ENCODE measurements at places on chromosomes 7 and 10. TPM values are rescaled to one million over a fixed set of nuclear protein-coding genes. Genes with fewer than 3 reads are reported as not detected.

CARD11 gene
- total RNA-seq, result 2.9 TPM

GRCh38 chr10:24382045-24382444 lies 173.1 kb downstream of the KIAA1217 start:
- peaks cover 40% of the 10 kb centered on the region for H3K4me1 ChIP-seq
- H3K36me3 ChIP-seq, result no peaks in the 10 kb centered on the region
- H3K27me3 ChIP-seq, result no peaks in the 10 kb centered on the region
- H3K4me3 ChIP-seq, result no peak overlapping the region

GRCh38 chr10:97849103-97849686 lies 448 bp upstream of the GOLGA7B start:
- peaks cover 4% of the 10 kb centered on the region for H3K4me1 ChIP-seq
- H3K36me3 ChIP-seq, result no peaks in the 10 kb centered on the region
- H3K27ac ChIP-seq, result no peak overlapping the region
- peak overlapping the region; percentile 44 for H3K4me3 ChIP-seq

- no peaks in the 10 kb centered on the region for H3K4me1 ChIP-seq
- no peak for DNase-seq
- H3K36me3 ChIP-seq, result no peaks in the 10 kb centered on the region
- H3K4me3 ChIP-seq, result no peak overlapping the region
Measured at GRCh38 chr7:141451232-141451631, 100.0 kb upstream of the AGK start.

DNA sequence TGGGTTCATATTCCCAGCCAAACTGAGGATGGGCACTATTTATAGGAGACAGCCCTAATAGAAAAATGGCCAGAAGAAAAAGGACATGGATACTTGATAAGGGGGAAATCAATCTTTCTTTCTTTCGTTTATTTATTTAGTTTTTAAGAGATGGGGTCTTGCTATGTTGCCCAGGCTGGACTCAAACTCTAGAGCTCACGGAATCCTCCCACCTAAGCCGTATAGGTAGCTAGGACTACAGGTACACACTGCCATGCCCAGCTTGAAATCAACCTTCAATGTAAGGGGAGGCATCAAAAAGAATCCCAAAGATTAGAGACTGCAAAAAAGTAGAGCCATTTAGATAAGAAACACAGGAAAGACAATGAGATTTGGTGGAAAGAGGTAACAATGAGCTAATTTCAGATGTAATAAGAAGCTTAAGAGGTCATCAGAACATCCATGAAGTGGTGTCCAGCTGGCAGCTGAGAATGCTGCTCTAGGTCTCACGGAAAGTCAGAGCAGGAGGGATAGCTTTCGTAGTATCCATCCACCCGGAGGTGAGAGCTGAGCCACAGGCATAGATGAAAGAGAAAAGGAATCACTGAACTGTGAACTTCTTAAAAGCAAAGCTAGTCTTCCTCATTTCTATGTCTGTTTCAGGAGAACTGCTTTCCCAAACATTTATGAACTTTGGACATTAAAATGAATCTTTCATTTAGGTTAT lies 10.5 kb upstream of the ABLIM1 start:
- no peak overlapping the region for H3K27ac ChIP-seq
- H3K4me1 ChIP-seq, result no peaks in the 10 kb centered on the region
- no peaks in the 10 kb centered on the region for H3K27me3 ChIP-seq
- H3K4me3 ChIP-seq, result no peak overlapping the region
- H3K36me3 ChIP-seq, result no peaks in the 10 kb centered on the region
- no peak for DNase-seq

Measured in testis (tissue), 5 donors.